ENCODE measurements at places on chromosomes 12 and 14.
A peak's percentile ranks its signal among the peaks of the same experiment; 100 is the strongest.

- DNase-seq: no peak
Observed at GRCh38 chr14:53748691-53749090, 207.9 kb downstream of the BMP4 start.

- no peak for DNase-seq
Observed at GRCh38 chr14:41642789-41643188, 36.1 kb downstream of the LRFN5 start.

DNA sequence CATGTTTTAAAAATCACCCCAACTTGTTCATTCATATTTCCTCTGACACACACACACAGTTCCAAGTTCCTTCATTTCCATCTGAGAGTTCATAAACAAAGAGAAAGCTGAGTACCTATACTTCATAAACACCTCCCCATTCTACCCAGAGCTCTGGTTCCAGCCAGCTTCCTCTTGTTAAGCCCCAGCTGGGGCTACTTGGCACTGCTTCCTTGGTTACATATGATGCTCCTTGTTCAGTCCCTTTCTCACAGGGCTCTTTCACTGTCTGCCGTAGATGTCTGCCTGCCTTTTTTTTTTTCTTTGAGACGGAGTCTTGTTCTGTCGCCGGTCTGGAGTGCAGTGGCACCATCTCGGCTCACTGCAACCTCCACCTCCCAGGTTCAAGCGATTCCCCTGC is 77.5 kb downstream of the COX16 start:
- no peak for DNase-seq

- no peak for DNase-seq
Observed at GRCh38 chr12:66603461-66603860, 75.4 kb downstream of the GRIP1 start.

DNA sequence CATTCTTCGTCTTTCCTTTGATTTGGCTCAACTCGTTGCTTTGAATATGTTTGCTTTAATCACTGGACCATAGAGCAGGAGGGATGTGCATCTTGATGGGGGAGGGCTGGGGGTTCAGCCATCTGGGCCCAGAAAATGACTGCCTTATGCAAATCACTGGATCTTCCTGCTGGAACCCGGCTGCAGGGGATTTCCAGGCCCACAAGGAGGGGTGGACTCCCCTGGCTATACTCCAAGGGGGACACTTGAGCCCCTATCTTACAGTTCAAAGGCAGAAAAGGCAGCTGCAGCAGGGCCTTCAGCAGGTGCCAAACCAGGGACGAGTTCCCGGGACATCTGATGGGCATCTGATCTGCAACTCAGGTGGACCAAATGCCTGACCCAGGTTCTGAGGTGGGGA is 122.5 kb downstream of the DICER1 start:
- DNase-seq: no peak

DNA sequence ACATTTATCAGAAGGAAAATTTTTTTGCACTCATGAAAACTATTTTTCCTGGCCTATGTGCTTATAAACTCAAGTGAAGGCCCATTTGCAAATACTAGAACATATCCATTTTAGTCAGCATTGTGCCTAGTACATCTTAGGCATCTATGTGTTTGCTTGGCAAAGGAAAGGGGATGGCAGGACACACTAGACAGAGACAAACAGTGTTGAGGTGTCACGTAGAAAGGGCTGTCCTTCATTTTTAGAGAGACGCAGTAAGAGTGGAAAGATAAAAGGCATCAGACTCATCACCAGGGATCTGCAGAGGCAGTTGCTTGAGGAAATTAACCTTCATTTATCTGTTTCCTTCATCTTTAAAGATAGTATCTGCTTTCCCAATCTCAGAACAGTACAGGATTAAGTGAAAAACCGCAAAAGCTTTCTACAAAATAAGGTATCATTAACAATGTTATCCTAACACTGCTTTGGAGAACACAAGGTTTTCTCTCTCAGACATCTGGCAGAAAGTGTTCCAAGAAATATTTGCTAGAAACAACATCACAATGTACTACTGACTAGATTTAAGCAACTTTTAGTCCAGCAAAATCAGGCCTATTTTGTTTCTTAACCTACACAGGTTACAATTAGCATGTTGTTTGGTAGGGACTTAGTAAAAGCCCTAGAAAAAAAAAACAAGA is 2.0 kb downstream of the YBX3 start:
- no peak for DNase-seq

DNA sequence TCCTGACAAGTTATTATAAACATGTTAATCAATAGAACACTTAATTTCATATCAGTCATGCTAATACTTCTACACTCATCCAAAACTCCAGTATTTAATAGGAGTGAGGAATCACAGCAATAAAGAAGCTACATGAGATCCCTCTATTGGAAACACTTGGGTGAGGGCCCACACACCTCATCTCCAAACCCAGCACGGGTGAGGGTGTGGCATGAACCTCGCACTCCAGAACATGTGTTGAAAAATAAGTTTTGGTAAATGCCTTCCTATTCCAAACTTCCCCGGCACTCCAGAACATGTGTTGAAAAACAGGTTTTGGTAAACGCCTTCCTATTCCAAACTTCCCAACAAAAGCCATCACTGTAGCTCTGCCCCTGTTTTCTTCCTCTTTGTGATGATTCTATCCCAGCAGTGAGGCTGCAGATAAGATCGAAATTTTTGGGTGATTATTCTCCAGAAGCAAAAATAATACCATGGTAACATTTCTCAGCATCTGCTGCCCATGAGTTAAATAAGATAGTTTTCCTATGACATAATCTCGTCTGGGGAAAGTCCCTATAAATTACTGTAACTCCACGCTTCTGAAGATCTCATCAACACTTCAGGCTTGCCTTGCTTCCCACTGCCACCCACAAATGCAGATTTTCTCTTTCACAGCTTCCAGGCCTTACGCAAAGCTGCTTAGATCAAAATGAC is 24.4 kb upstream of the PTPRB start:
- DNase-seq: no peak

- DNase-seq: no peak
Observed at GRCh38 chr14:88563845-88564244, 1.0 kb downstream of the ZC3H14 start.

GRCh38 chr14:68230202-68230949 is 410.8 kb downstream of the RAD51B start:
- no peak for DNase-seq

GRCh38 chr12:74431801-74432200 is 105.8 kb upstream of the ATXN7L3B start:
- no peak for DNase-seq

GRCh38 chr12:26149968-26150500 is 25.2 kb upstream of the BHLHE41 start:
- DNase-seq: no peak

- peak; percentile 90 for DNase-seq
Observed at GRCh38 chr14:71206766-71207371, 299.6 kb downstream of the PCNX1 start.

GRCh38 chr12:111991946-111992345 is 21.0 kb downstream of the TMEM116 start:
- no peak for DNase-seq

GRCh38 chr14:71734076-71734475 is 198.2 kb upstream of the RGS6 start:
- DNase-seq: no peak

DNA sequence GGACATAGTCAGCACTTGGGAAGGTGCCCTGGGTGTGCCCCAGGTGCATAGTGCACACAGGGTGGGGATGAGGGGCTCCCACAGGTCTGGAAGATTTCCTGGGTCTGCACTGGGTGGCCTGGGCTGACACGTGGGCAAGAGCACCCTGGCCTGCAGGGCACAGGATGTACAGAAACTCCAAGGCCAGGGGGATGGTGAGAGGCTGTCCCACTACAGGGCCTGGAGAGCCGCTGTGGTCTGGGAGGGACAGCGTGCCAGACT is 35.8 kb upstream of the PPP1R13B start:
- no peak for DNase-seq

GRCh38 chr12:125203145-125203765 is 138.0 kb downstream of the AACS start:
- DNase-seq: no peak

- DNase-seq: no peak
Observed at GRCh38 chr12:55612646-55613045, 24.0 kb upstream of the OR10P1 start.

GRCh38 chr14:75244121-75244520 is 34.5 kb upstream of the FOS start:
- no peak for DNase-seq

- no peak for DNase-seq
Observed at GRCh38 chr12:18998343-18999261, 130.9 kb upstream of the PLEKHA5 start.

DNA sequence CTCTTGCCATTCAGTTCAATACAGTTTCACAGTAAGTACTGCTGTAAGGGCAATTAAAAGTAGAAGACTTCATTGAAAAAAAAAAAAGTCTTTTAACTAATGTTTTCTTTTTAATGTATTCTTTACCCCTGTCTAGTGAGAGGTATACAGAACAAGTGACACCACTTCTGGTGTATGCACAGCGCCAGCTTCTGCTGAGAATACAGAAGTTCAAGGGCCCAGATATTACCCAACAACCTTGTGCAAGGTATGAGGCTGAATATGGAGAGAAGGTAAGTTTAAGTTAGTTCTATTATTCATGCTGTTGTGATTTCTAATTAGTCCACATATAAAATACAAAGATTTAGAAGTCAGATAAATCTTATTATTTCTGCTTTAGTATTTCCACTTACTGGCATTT is 168.7 kb downstream of the CFAP54 start:
- no peak for DNase-seq

GRCh38 chr14:103416916-103417315 is 31.7 kb downstream of the MARK3 start:
- no peak for DNase-seq

DNA sequence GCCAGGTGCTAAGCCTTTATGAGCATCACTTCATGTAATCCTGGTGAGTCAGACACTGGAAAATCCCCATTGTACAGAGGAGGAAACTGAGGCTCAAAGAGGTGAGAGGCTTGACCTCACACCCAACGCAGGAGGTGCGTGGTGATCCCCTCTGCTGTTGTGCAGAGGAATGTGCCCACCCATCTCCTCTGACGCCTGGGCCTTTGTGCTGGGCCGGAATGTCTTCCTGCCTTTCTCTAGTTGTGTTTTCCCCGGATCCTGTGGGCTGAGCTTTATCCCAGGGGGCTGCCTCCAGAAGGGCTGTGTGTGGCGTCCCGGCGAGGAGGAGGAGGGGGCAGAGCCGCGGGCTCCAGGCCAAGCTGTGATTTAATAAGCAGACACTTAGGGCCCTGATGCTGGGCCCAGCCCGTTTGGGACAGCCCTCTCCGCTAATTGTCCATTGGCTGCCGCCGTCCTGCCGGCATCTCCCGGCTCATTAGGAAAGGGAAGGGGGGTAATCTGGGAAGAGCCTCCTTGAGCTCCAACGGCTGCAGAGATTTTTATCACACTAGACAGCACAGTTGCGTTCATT is 653.6 kb downstream of the MED13L start:
- no peak for DNase-seq

DNA sequence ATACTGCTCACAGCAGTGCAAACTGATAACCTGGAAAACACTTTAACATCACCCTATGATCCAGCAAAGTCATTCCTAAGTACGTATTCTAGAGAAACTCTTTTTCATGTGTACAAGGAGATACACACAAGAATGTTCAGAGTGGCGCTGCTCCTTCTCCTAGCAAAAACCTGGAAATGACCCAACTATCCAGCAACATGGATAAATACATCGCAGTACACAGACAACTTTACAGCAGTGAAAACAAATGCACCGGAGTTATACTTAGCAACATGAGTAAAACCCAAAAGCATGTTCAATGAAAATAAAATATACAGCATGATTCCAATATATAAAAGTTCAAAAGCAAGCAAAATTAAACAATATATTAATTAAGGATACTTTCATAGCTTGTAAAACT is 18.7 kb downstream of the SART3 start:
- DNase-seq: no peak

DNA sequence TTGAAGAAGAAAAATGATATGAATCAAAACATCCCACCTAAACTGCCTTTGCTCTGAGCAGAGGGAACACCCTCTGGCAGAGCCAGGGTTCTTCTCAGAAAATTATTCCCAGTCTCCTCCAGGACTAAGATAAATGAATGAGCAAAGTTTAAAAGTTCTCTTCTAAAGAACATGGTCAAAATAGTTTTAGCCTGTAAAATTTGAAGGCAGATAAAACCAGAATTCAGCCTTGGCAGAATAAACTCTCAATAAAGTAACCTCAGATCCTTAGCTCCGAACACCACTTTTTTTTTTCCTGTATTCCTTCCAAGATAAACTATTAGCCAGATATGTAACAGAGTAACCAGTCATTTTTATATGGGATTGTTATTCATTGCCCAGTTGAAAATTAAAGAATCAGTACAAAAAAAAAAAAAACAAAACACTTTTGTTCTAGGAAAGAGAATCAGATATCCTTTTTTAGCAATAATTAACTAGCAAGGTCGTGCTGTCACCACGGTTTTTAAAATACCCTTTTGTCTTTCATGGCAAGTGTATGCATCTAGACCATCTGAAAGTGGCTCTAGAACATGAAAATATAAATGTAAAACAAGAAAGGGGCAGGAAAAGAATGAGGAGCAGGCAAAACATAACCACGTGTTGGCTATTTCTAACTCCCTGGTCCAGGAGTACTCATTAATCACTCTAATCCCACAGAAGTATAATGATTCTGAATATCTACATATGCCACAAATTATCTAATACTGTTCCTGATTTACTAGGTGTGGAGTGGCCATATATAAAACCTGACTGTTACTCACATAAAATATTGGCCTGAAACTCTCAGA is 60.8 kb downstream of the CAPZA3 start:
- DNase-seq: no peak

DNA sequence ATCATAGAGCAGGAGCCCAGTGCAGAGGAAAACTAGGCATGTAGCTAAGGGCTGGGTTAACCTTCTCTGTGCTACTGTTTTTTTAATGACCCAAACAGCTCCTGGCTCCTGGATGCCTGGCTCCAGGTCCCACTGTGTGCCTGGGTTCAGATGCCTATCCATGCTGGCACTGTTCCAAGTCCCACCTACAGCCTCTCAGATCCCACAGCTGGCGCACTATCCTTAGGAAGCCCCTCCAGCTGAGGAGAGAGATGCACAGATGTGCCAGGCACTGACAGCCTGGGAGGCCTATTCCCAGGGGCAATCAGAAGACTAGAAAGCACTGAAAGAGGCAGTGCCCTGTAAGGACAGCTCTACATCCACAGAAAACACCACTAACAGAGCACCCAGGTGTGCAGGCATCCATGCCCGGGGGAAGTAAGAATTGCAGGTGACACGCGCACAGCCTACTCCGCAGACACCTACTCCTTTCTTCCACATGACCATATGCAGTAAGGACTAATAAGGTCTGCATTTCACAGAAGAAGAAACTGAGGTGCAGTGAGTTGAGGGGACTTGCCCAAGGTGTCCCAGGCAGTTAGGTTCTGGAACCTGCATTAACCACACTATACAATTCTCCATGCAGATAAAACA is 51.2 kb downstream of the PITPNM2 start:
- no peak for DNase-seq

Data from tibial artery (tissue), 4 donors.